Breast epithelium (tissue), 4 donors: ENCODE measurements at places on chromosomes 7 and 10.

GRCh38 chr7:125551008-125551407, 621.4 kb upstream of the POT1 start:
- H3K4me1 ChIP-seq, result no peaks in the 10 kb centered on the region
- H3K36me3 ChIP-seq, result no peaks in the 10 kb centered on the region
- no peak overlapping the region for H3K4me3 ChIP-seq
- no peak overlapping the region for H3K27ac ChIP-seq

GRCh38 chr7:2197436-2198155, 35.1 kb downstream of the MAD1L1 start:
- H3K4me3 ChIP-seq, result no peak overlapping the region
- DNase-seq, result no peak

DNA sequence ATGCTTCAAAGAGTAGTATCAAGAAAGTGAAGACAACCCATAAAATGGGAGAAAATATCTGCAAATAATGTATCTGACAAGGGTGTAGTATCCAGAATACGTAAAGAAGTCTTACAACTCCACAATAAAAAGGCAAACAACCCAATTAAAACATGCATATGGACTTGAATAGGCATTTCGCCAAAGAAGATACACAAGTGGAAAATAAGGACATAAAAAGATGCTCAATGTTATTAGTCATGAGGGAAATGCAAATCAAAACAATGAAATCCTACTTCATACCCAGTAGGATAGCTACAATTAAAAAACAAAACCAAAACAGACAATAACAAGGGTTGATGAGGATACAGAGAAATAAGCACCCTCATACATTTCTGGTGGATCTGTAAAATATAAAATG, 79.2 kb downstream of the NUDCD3 start:
- H3K4me3 ChIP-seq, result no peak overlapping the region
- no peaks in the 10 kb centered on the region for H3K27me3 ChIP-seq
- H3K27ac ChIP-seq, result no peak overlapping the region
- no peaks in the 10 kb centered on the region for H3K4me1 ChIP-seq
- no peak for DNase-seq

GRCh38 chr10:3239066-3239919, 66.7 kb upstream of the PITRM1 start:
- H3K36me3 ChIP-seq, result no peaks in the 10 kb centered on the region
- peak; percentile 53 for DNase-seq
- H3K27me3 ChIP-seq, result no peaks in the 10 kb centered on the region
- H3K4me1 ChIP-seq, result no peaks in the 10 kb centered on the region
- no peak overlapping the region for H3K4me3 ChIP-seq

DNA sequence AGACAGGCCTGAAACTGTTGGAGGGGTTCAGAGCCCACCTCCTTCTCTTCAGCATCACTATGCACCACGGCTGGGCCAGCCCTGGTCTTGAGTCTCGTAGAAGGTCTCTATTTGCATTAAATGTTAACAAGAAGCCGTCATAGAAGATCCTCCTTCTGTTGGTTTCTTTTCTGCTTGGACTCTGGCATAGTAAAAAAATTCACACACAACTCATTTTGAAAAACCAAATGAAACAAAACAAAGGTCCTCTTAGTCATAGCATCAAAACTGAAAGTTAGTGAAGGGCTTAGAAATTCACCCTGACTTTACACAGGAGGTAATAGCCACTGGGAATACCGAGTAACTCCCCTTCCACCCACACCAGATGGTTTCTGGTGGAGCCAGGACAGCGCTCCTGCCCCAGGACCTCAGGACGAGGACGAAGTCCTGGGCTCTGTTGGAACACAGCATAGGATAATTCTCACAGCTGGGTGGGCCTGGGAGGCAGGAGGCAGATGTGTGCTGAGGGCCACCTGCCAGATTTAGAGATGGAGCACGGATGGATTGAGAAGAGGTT, 248.4 kb upstream of the KLF6 start:
- no peaks in the 10 kb centered on the region for H3K36me3 ChIP-seq
- DNase-seq, result no peak
- H3K27ac ChIP-seq, result no peak overlapping the region

DNA sequence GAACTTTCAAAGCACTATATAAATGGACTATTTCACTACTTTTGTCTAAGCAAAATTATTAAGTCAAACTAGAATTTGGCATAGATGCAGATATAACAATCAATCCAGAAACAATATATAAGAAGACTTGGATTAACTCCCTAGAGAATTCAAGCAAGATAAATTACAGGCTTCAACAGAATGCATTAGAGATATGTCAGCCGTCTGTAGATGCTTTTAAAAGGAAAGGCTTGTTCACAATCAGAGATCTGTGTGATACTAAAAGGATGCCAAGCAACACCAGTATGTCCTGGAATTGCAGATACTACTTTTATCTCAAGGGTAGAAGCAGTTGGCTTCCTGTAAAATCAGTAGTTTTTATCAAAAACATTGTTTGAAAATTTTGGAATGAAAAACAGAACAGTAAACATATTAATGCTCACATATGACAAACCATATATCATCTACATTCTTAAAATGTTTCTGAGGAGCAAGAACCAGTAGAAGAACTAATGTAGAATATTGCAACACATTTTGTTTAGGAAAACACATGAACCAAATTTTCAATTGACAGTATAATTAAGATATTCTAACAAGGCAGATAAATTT, 947.9 kb upstream of the LRRN3 start:
- no peak overlapping the region for H3K4me3 ChIP-seq
- H3K4me1 ChIP-seq, result no peaks in the 10 kb centered on the region
- no peaks in the 10 kb centered on the region for H3K27me3 ChIP-seq
- H3K27ac ChIP-seq, result no peak overlapping the region

GRCh38 chr7:102103027-102103372, 183.7 kb upstream of the SH2B2 start:
- H3K36me3 ChIP-seq, result no peaks in the 10 kb centered on the region
- H3K27ac ChIP-seq, result no peak overlapping the region
- no peaks in the 10 kb centered on the region for H3K4me1 ChIP-seq
- H3K4me3 ChIP-seq, result no peak overlapping the region
- DNase-seq, result no peak

- H3K27me3 ChIP-seq, result no peaks in the 10 kb centered on the region
- no peaks in the 10 kb centered on the region for H3K36me3 ChIP-seq
- H3K27ac ChIP-seq, result peak overlapping the region; percentile 89
- H3K4me3 ChIP-seq, result peak overlapping the region; percentile 76
- no peaks in the 10 kb centered on the region for H3K4me1 ChIP-seq
These were observed 744 bp upstream of the BICC1 start for GRCh38 chr10:58511765-58512490.

DNA sequence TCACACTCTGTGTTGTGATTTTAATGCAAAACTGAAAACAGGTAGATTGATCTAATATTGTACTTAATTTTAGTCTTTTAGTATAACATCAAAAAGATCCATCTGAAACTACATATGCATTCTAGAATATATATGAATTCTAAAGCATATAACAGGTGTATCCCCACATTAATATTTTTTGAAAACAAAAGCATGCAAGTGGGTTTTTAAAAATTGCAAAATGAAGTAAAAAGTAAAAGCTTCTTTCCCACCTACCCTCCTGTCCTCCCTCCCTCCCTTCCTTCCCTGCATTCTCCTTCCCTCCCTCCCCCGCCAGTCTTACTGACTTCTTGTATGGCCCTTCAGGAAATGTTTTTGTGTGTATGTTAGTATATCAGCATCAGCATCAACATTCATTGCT, 14.6 kb upstream of the STMP1 start:
- H3K4me1 ChIP-seq, result no peaks in the 10 kb centered on the region
- H3K36me3 ChIP-seq, result no peaks in the 10 kb centered on the region
- H3K27me3 ChIP-seq, result no peaks in the 10 kb centered on the region
- DNase-seq, result no peak

DNA sequence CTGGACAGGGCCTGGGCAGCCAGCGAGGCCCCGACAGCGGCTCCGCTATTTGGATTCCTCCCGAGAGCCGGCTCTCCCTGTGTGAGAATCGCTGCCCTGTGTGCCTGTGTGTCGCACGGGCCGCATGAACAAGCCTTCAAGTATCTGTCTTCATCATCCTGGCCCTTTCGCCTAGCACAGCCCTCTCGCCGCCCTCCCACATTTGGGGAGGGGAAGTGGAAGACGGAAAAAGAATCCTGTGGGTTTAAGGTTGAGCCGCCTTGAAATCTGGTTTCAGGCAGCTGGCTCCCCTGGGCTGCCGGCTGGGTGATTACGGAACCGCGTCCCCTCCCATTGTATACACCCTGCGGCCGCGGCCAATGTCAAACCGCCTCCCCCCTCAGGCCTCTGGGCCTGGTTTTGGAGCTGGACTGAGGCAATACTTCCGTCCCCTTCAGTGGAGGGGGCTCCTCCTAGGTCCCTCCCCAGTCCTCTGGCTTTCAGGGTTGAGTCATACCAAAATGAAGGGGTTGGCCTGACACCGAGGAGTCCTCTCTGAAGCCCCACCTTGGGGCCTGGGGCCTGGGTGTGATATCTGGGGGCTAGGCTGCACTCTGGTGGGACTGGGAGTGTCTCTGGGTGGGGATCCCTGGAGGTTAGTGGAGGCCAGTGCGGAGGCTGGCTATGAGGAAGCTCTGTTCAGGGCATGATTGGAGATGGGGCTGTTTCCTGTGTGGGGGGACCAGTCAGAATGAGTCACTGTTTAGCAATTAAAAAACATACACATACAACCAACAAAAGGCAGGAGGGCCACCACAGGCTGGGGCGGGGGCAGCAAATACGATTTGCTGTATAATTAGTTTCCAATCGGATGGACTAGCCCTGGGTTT, 1.7 kb downstream of the TRIM8 start:
- peak overlapping the region; percentile 99 for H3K27ac ChIP-seq
- peaks cover 5% of the 10 kb centered on the region for H3K4me1 ChIP-seq
- peak overlapping the region; percentile 85 for H3K4me3 ChIP-seq

GRCh38 chr7:139339025-139339424, 2.1 kb upstream of the FMC1 start:
- no peak for DNase-seq
- H3K27me3 ChIP-seq, result no peaks in the 10 kb centered on the region
- H3K27ac ChIP-seq, result no peak overlapping the region
- peaks cover 3% of the 10 kb centered on the region for H3K4me1 ChIP-seq
- H3K36me3 ChIP-seq, result no peaks in the 10 kb centered on the region

GRCh38 chr10:12960941-12961340, 40.6 kb downstream of the CCDC3 start:
- H3K27me3 ChIP-seq, result no peaks in the 10 kb centered on the region
- H3K4me3 ChIP-seq, result no peak overlapping the region
- DNase-seq, result no peak

GRCh38 chr10:88184543-88185297, 321.3 kb downstream of the PTEN start:
- H3K27ac ChIP-seq, result no peak overlapping the region
- no peaks in the 10 kb centered on the region for H3K36me3 ChIP-seq
- DNase-seq, result no peak
- H3K4me3 ChIP-seq, result no peak overlapping the region

DNA sequence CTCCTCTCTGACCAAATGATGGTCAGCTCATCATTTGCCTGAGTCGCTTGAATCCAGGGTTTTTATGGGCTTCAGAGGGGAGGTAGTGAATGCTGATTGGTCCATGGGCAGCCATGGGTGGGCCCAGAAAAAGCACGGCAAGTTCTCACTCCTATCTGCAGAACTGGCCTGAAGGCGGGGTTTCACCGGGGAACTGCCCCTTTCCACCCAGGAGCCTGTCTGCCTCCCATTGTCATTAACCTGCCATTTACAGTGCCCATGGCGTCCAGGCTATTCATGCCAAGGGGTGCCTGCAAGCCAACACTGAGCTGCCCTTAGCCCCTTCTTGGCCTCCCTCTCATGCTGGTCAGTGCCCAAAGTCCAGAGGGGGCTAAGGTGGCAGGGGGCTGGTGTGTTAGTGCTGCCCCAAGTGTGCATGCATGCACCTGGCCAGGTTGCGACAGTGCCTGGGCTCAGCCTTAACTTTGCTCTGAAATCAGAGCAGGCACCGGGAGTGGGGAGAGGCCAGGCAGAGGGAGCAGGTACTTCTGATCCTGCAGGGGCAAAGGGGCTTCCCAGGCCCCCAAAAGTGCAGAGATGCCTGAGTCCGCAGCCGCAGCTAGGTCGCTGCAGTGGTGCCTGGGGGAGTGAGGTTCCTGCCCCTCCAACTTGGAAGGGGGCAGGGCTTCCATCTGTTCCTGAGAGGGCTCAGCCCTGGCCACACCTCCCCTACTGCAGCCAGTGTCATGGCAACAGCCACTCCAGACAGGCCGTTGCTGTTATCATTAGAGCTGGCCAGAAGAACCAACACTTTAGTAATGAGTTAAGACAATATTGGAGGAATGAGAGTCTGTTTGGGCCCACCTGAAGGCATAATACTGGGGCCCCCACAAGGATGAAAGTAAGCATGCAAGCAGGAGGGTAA, 561.6 kb downstream of the GRM8 start:
- H3K4me3 ChIP-seq, result no peak overlapping the region
- no peaks in the 10 kb centered on the region for H3K27me3 ChIP-seq

DNA sequence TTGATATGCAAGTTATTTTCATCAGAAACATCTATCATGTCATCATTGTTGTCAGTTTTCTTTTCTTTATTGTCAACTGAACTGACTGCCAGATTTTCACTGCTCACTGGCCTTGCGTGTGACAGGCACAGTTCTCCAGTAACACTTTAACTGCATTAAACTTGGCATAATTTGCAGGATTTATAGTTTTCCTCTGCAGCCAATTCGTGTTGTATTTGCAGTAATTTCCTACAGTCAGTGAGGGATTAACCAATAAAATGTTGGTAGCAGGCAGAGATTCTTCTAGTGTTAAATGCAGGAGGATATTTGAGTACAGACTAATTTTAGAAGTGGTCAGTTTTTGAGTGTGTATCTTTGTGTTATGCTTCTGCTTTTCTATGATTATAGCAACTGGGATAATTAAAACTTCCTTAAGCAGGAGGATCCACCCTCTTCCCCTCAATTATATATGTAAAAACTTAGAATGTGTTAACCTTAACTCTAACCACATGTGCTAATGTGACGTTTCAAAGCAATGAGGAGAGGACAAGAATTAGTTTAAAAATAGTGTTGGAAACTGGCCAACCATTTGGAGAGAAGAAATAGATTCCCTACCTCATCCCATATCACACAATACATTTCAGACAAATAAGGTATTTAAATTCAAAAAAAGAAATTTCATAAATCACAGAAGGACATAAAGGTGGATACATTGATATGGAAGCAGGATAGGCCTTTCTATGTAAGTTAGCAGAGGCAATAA, 365.5 kb upstream of the BMPER start:
- H3K4me3 ChIP-seq, result no peak overlapping the region
- no peak for DNase-seq
- no peaks in the 10 kb centered on the region for H3K27me3 ChIP-seq
- no peak overlapping the region for H3K27ac ChIP-seq
- peaks cover 3% of the 10 kb centered on the region for H3K36me3 ChIP-seq

GRCh38 chr10:119541046-119541445, 1.5 kb downstream of the RGS10 start:
- DNase-seq, result no peak
- no peak overlapping the region for H3K4me3 ChIP-seq
- H3K36me3 ChIP-seq, result no peaks in the 10 kb centered on the region
- H3K27me3 ChIP-seq, result no peaks in the 10 kb centered on the region
- no peak overlapping the region for H3K27ac ChIP-seq

- H3K27me3 ChIP-seq, result no peaks in the 10 kb centered on the region
- DNase-seq, result peak; percentile 63
- no peaks in the 10 kb centered on the region for H3K4me1 ChIP-seq
- H3K27ac ChIP-seq, result peak overlapping the region; percentile 94
- peak overlapping the region; percentile 75 for H3K4me3 ChIP-seq
- H3K36me3 ChIP-seq, result no peaks in the 10 kb centered on the region
These were observed 623 bp downstream of the TYSND1 start for GRCh38 chr10:70145666-70146488.
